GM19239 (cell line): ENCODE measurements at places on chromosomes 3 and 15.

DNA sequence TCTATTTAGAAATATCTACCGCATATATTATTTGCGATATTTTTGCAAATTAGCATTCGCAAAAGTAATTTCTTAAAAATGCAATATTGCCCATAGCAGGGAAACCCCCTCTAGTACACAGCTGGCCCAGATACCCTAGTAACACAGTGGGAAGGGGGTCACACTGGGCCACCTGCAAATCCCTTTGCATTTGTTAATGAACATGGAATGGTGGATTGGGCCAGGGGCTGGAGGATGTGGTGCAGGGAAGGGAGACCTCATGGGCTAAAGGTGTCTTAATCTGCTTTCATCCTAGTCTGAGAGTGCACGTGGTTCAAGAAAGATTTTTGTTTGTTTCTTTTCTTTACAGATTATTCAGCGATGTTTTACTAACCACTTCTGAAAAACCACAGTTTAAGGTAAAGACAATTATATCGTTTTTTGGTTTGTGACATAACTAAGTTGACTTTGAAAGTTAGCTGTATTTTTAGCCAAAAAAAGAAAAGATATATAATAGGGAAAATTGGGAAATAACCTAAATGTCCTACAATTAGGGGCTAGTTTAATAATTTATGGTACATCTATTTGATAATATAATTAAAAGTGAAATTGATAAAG is 30.0 kb downstream of the PDHB start:
- DNase-seq: no peak

- DNase-seq: no peak
Measured at GRCh38 chr3:128683957-128684356, 33.3 kb upstream of the RPN1 start.

DNA sequence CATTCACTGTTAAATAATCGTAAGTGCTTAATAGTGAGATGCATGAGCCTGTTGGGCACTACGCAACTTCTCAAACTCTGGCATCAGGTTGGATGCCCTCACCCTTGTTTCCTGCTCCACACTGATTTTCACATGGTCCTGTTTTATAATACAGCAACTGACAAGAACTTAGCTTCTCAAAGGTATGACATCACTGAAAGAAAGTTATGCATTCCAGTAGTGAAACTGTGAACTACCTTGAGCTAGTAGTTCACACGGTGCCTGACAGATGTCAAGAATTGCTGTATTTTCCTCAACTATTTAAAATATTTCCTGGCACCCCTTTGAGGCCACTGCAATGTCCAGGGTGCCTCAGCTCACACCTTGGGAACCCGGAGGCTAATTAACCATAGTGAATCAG is 327.5 kb downstream of the RORA start:
- DNase-seq: peak; percentile 13

DNA sequence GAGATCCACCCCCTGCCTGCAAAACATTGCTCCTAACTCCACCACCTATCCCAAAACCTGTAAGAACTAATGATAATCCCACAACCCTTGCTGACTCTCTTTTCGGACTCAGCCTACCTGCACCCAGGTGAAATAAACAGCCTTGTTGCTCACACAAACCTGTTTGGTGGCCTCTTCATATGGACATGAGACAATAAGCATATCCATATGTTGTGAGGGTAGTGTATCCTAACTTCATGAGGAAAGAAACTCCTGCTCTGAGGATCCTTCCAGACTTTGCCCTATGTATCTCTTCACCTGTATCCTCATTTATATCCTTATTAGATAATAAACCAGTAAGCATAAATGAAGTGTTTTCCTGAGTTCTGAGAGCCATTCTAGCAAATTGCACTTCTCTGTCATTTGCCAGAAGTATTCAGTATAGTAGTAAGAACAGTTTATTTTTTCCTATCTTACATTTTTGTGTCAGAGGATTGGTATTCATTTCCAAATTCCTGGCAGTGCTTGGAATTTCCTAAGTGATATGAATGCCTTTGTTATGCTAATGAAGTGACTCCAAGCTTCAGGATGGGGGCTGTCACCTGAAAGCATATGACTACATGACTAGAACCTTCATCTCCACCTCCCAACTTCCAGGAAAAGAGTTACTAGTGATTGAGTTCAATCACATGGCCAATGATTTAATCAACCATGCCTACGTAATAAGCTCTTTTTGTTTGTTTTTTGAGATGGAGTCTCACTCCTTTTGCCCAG is 30.2 kb downstream of the TTBK2 start:
- no peak for DNase-seq

DNA sequence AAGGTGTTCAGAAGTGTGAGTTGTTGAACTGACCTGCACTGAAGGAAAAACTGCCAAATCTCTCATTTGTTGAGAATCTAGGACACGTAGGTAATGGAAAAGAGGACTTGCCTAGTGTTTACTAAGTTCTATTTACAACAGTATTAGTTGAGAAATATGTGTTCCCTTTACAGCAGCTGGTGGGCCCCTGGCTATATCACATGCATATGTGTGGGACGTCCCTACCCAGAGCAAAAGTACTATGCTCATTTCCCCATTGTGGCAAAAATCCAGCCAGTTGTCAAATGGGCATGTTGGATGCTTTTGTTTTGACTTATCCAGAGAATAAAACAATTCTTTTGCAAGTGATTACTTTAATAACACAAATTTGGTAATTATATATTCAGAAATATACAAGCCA is 113.3 kb upstream of the PTX3 start:
- DNase-seq: no peak

DNA sequence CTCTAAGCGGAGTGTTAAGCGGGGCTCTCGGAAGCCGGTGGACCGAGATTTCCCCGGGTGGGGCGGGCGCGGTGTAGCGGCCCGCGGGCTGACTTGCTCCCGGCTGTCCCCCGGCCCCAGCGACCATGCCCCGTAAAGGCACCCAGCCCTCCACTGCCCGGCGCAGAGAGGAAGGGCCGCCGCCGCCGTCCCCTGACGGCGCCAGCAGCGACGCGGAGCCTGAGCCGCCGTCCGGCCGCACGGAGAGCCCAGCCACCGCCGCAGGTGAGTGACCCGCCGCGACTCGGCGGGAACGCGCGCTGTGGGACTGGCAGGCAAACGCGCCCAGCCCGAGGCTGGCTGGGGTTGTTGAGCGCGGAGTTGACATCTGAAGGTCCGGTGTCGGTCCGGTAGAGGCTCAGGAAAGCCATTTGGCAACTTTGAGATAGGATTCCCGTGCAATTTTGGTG is 1.3 kb downstream of the SMC4 start:
- DNase-seq: peak; percentile 4

- DNase-seq: no peak
Measured at GRCh38 chr15:61038910-61039309, 190.2 kb downstream of the RORA start.

DNA sequence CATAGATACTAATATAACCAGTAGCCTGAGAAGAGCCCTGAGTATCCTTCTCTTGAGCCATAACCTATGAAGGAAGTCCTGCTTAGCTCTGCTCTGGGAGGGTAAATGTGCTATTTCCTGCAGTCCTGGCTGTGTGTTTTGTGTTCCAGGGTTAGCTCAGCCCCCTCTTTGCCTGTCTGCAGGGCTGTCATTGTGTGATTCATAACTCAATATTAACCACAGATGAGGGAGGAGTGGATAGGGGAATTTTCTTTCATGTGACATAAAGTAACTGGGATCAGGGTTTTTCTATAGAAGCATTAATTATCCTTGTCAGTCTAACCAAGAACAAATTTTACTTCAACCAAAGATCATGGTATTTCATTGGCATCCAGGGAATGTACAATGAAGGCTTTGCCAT is 183.3 kb upstream of the ZBTB20 start:
- no peak for DNase-seq

DNA sequence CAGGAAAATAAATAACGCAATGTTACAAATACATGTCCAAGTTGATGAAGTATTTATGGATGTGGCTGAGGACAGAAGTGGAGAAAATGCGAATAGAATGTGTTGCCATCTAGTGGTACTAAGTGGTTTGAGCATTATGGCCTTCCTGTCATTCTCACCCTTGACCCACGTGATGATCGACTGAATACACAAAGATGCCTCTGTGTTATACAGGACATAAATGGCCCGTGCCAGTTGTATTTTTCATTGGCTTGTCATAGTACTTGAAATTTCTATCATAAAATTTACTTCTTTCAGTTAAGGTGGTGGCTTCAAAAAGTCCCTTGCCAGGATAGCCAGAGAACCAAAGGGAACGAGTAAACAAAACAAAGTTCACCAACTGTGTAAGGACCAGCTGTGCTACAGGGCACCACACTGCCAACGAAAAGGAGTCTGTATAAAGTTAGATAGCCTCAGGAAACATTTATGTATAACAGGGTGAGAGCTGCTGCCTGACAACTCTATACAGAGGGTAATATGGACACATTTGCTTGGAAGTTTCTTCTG is 103.7 kb downstream of the MYH15 start:
- peak; percentile 46 for DNase-seq
